ENCODE measurements at places on chromosomes 3 and 15.

GRCh38 chr3:33488246-33488645, 48.0 kb upstream of the UBP1 start:
- no peak overlapping the region for H3K4me3 ChIP-seq
- H3K36me3 ChIP-seq, result no peaks in the 10 kb centered on the region
- H3K4me1 ChIP-seq, result no peaks in the 10 kb centered on the region
- no peaks in the 10 kb centered on the region for H3K27me3 ChIP-seq

GRCh38 chr3:129280183-129280582, 1.5 kb downstream of the HMCES start:
- H3K36me3 ChIP-seq, result peaks cover 32% of the 10 kb centered on the region
- H3K4me3 ChIP-seq, result no peak overlapping the region
- H3K27me3 ChIP-seq, result no peaks in the 10 kb centered on the region
- H3K4me1 ChIP-seq, result peaks cover 65% of the 10 kb centered on the region
- no peak for DNase-seq
- H3K27ac ChIP-seq, result no peak overlapping the region

DNA sequence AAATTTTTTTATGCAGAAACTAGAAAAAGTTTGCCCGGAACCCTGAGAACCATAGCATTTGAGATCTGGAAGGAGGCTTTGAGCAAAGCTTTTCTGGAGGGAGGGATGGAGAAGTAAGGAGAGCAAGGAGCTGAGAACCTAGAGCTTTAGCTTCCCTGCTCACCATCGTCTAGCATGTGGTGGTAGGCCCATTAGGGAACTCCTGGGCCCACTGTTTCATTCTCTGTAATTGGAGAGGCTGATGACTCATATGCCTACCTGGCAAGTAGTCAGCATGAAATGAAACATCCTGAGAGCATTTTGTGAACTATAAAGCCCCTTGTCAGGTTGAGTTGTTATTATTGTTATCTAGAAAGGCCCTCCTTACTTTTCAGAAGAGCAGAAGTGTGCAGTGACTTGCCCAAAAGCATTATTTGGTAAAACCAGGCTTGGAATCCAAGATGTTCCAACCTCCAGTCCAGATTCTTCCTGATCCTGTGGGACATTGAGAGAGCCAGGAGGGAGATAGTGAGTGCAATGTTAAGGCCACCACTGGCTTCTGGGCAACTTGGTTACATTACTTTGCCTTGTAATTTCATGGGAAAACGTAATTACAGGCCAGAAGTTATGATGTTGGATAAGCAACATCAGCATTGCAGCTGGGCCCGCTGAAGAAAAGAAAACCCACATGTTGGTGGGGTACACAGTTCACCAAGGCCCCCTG, 104.5 kb upstream of the BFSP2 start:
- DNase-seq, result no peak
- H3K27ac ChIP-seq, result no peak overlapping the region
- peaks cover 16% of the 10 kb centered on the region for H3K27me3 ChIP-seq
- H3K4me3 ChIP-seq, result no peak overlapping the region

GRCh38 chr15:70512772-70513362, 250.5 kb downstream of the UACA start:
- no peak overlapping the region for H3K27ac ChIP-seq
- H3K36me3 ChIP-seq, result no peaks in the 10 kb centered on the region
- no peak overlapping the region for H3K4me3 ChIP-seq
- no peaks in the 10 kb centered on the region for H3K27me3 ChIP-seq
- no peaks in the 10 kb centered on the region for H3K4me1 ChIP-seq
- DNase-seq, result peak; percentile 62

DNA sequence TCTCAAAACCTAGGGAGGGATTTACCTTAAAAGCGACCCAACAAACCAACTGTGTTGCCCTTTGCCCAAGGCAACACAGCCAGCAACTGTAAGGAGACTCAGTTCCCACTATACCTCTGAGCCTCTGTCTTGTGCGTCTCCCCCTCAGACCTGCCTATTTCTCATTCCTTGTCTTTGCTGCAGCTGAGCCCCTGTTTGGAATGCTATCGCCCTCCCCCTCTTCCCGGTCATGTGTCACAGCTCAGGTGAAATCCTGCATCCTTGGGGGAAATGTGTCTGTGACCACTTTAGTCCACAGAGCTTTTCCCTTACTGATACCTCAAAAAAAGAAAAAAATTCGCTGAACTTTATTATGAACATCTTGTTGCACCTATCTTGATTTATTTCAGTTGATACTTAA, 52.0 kb upstream of the LRIG1 start:
- no peaks in the 10 kb centered on the region for H3K27me3 ChIP-seq
- no peak overlapping the region for H3K27ac ChIP-seq
- no peak for DNase-seq
- H3K4me1 ChIP-seq, result no peaks in the 10 kb centered on the region
- H3K36me3 ChIP-seq, result no peaks in the 10 kb centered on the region

GRCh38 chr3:7876741-7877297, 624.8 kb upstream of the LMCD1 start:
- H3K36me3 ChIP-seq, result no peaks in the 10 kb centered on the region
- peaks cover 15% of the 10 kb centered on the region for H3K4me1 ChIP-seq
- no peak overlapping the region for H3K4me3 ChIP-seq
- DNase-seq, result peak; percentile 66
- H3K27ac ChIP-seq, result no peak overlapping the region

GRCh38 chr15:86553108-86553507, 473.4 kb downstream of the AGBL1 start:
- no peak overlapping the region for H3K4me3 ChIP-seq
- no peaks in the 10 kb centered on the region for H3K4me1 ChIP-seq
- no peaks in the 10 kb centered on the region for H3K36me3 ChIP-seq
- no peak for DNase-seq
- no peak overlapping the region for H3K27ac ChIP-seq

- DNase-seq, result no peak
- H3K27me3 ChIP-seq, result no peaks in the 10 kb centered on the region
- no peak overlapping the region for H3K27ac ChIP-seq
- no peaks in the 10 kb centered on the region for H3K4me1 ChIP-seq
- peaks cover 100% of the 10 kb centered on the region for H3K36me3 ChIP-seq
- H3K4me3 ChIP-seq, result no peak overlapping the region
Measured at GRCh38 chr3:15685927-15686326, 84.4 kb downstream of the BTD start.

- H3K27ac ChIP-seq, result no peak overlapping the region
- no peak overlapping the region for H3K4me3 ChIP-seq
Measured at GRCh38 chr3:58754074-58754473, 87.5 kb upstream of the FAM3D start.

GRCh38 chr3:52341123-52341522, 25.0 kb downstream of the DNAH1 start:
- H3K27ac ChIP-seq, result no peak overlapping the region
- no peak overlapping the region for H3K4me3 ChIP-seq

DNA sequence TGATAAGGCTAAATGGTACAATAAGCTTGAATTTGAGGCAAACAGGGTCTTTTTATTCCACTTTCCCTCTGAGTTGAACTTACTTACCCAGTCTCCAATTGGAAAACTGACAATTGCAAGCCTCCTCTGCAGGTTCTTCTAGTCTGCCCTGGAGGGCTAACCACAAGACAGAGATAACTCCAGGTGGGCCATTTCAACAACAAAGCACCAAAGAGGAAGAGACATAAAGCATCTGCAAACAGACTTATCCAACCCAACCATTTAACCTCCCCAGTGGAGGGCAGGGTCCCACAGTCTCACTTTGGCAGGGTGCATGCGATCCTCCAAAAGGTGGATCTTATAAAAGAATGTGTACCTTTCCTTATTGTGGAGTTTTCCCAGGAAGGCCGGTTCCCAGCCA, 525.8 kb downstream of the DIPK2A start:
- no peak overlapping the region for H3K4me3 ChIP-seq
- no peak overlapping the region for H3K27ac ChIP-seq
- no peaks in the 10 kb centered on the region for H3K27me3 ChIP-seq
- no peaks in the 10 kb centered on the region for H3K4me1 ChIP-seq

- DNase-seq, result no peak
- H3K27ac ChIP-seq, result no peak overlapping the region
- H3K4me1 ChIP-seq, result no peaks in the 10 kb centered on the region
- no peak overlapping the region for H3K4me3 ChIP-seq
- no peaks in the 10 kb centered on the region for H3K36me3 ChIP-seq
- peaks cover 11% of the 10 kb centered on the region for H3K27me3 ChIP-seq
Measured at GRCh38 chr3:148866261-148866660, 1.2 kb downstream of the CPA3 start.

GRCh38 chr15:85832394-85832793, 37.7 kb upstream of the KLHL25 start:
- H3K4me3 ChIP-seq, result no peak overlapping the region
- H3K27me3 ChIP-seq, result no peaks in the 10 kb centered on the region
- H3K36me3 ChIP-seq, result no peaks in the 10 kb centered on the region
- H3K4me1 ChIP-seq, result no peaks in the 10 kb centered on the region

DNA sequence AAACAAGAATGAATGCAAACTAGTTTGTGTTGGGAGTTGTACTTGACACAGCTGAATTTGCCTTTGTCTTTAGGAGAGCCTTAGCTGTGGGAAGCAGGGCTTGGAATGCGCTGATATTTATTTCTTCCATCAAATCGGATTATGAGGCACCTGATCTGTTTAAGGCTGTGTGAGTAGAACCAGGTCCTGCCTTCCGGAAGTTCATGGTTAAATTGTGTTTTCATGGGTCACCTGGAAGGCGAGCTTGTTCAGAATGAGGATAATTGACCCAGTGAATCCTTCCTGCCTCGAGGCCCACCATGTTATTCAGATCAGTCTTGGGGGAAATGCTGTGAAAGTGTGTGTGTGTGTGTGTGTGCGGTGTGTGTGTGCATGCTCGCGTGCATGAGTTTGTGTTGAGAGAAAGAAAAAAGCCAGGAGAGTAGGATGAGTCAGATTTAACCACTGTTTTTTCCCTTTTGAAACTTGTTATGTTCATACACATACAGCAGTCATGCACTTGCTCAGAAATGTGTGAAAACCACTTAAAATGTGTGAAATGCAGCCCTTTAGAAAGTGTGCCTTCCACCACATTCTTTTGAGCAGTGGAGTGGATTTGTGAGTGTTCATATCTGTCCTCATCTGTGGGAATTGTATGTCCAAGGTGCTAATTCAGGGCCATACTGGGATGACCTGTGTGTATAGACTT, 36.7 kb downstream of the SMAD3 start:
- H3K36me3 ChIP-seq, result no peaks in the 10 kb centered on the region
- H3K27me3 ChIP-seq, result peaks cover 25% of the 10 kb centered on the region
- no peak overlapping the region for H3K27ac ChIP-seq
- no peak overlapping the region for H3K4me3 ChIP-seq
- peaks cover 12% of the 10 kb centered on the region for H3K4me1 ChIP-seq

DNA sequence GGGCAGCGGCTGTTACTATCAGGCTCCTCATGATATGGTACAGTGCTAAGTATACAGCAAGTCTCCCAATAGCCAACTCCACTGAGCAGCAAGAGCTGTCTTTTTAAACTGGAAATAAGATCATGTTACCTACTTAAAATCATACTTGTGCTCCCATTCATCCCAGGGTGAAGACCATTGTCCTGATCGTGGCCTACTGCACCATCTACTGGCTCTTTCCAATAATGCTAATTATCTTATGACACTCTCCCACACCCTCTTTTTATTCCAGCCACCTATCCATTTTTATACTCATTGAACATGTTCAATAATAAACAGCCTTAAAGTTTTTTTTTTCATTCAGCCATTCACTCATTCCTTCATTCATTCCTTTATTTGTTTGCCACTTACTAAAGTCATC, 117.7 kb downstream of the GBE1 start:
- H3K36me3 ChIP-seq, result peaks cover 79% of the 10 kb centered on the region
- no peak overlapping the region for H3K4me3 ChIP-seq
- no peak overlapping the region for H3K27ac ChIP-seq
- DNase-seq, result no peak
- H3K4me1 ChIP-seq, result no peaks in the 10 kb centered on the region
- no peaks in the 10 kb centered on the region for H3K27me3 ChIP-seq

DNA sequence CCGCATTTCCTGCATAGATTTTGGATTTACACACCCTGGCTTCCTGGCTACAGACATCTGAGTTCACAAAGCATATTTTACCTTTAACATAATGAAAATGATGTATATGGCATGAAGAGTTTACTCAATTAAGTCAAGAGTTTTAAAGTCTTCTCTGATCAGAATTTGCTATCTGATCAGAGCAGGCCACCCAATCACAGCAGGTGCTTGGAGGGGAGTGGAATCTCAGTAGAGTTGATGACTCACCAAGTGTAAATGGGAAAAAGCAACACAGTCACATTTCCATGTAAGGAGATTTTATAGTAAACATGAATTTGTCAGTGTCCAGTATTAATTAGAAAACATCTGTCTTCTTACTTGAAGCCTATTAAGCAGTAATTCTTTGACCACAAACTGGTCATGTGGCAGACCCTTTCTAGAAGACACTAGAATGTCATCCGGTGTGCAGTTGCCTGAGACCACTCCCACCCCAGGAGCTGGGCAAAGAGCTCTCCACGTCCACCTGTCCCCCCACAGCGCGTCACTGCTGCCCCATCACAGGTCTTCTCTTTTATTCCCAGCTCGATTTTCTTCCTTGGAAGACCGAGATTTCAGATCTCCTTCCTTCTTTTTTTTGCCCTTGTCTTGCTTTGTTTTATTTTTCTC, 10.8 kb downstream of the MESD start:
- H3K27me3 ChIP-seq, result no peaks in the 10 kb centered on the region
- no peaks in the 10 kb centered on the region for H3K4me1 ChIP-seq
- H3K27ac ChIP-seq, result no peak overlapping the region
- peaks cover 56% of the 10 kb centered on the region for H3K36me3 ChIP-seq
- no peak overlapping the region for H3K4me3 ChIP-seq
- DNase-seq, result no peak

DNA sequence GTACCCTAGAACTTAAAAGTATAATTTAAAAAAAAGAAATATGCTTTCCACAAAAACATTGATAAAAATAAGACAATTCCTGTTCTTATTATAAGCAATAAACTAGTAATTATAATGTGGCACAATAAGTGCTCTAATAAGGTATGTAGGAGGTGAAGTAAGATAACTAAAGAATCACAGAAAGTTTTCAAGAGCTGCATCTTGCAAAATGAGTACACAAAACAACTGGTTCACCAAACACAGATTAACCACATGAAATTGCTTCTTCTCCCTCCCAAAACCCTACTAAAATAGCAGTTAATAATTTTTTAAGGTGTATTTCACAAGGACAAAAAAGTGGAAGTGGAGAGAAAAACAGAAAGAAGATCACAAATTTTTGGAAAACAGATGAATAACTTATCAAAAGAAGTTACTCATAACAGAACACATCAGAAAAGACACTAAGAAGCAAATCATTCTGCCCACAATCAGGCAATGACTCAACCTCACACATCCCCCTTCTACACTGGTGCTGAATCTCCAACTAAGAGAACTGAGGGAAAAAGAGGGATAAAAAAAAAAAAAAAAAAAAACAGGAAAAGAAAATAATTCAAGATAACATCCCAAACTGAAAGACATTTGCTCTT, 64.2 kb downstream of the TBC1D5 start:
- no peaks in the 10 kb centered on the region for H3K27me3 ChIP-seq
- H3K4me3 ChIP-seq, result no peak overlapping the region
- DNase-seq, result no peak

DNA sequence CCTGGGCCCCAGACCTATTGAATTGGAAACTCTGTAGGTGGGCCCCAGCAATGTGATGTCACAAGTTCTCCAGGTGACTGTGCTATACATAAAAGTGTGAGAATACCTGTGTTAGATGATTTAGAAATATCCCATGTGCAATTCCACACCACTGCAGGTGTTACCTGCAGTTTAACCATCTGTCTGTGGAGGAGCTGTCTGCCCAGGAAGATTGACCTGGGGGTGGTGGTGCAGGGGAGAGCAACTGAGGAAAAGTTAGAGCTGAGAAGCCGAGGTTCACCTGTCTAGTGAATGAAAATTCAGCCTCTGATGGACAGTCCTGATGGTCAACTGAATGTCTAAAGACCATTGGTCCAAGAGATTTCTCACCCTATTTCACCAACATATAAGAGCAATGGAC, 132.2 kb upstream of the SLC24A5 start:
- no peaks in the 10 kb centered on the region for H3K4me1 ChIP-seq
- H3K36me3 ChIP-seq, result no peaks in the 10 kb centered on the region

- no peak overlapping the region for H3K4me3 ChIP-seq
- H3K4me1 ChIP-seq, result peaks cover 18% of the 10 kb centered on the region
- no peaks in the 10 kb centered on the region for H3K27me3 ChIP-seq
- peak; percentile 7 for DNase-seq
Measured at GRCh38 chr3:23324745-23325144, 121.6 kb downstream of the UBE2E2 start.

All from DND-41 (cell line).